Bronchial epithelial cell (primary cell): ENCODE measurements at places on chromosomes 6 and 20.

GRCh38 chr20:20680991-20681508 lies 31.4 kb downstream of the RALGAPA2 start:
- DNase-seq: no peak

- no peak for DNase-seq
Measured at GRCh38 chr6:152310371-152310954, 326.7 kb downstream of the SYNE1 start.

DNA sequence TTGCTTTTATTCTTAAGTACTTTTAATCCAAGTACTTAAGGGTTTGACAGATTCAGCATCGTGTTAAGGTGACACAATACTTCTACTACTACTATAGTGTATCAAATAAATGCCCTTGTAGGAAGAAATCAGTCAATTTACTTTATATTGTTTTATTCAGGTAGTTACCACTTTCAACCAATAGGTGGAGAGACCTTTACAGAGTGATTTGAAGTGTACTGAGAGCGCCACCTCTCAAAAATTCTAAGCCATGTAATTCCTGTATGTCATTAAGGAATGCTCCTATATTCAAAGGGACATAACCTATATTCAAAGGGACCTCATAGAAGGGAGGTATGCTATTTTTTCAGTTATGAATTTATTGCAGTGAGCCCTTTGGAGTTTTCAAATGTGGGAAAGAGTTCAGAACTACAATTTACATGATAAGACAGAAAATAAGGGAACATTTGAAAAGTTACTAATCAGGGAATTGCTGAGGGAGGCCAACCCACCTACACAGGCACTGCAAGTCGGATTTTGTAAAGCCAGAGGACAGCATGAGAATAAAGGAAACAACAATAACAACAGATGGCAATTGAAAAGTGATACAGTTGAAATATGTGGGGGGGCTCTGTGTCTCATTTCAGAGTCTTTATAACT lies 955.6 kb downstream of the TBC1D32 start:
- peak; percentile 74 for DNase-seq

GRCh38 chr6:38542031-38542430 lies 97.7 kb downstream of the BTBD9 start:
- peak; percentile 79 for DNase-seq

DNA sequence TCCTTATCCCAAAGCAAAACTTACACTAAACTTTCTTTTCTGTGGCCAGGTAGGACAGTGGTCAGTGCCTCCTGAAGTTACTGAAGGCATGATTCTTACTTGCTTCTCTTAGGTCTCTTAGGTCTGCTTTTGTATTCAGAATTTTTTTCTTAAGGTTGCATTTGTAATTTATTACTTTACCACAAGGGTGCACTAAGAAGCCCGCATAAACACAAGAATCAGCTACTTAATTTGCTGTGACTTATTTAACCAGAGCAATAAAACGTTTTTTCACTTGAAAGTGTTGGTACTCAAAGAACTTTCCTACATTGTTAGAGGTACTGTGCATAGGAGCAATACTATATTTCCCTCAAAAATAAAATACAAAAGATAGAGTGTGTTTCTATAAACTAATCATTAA lies 75.4 kb upstream of the LAMA2 start:
- peak; percentile 65 for DNase-seq

DNA sequence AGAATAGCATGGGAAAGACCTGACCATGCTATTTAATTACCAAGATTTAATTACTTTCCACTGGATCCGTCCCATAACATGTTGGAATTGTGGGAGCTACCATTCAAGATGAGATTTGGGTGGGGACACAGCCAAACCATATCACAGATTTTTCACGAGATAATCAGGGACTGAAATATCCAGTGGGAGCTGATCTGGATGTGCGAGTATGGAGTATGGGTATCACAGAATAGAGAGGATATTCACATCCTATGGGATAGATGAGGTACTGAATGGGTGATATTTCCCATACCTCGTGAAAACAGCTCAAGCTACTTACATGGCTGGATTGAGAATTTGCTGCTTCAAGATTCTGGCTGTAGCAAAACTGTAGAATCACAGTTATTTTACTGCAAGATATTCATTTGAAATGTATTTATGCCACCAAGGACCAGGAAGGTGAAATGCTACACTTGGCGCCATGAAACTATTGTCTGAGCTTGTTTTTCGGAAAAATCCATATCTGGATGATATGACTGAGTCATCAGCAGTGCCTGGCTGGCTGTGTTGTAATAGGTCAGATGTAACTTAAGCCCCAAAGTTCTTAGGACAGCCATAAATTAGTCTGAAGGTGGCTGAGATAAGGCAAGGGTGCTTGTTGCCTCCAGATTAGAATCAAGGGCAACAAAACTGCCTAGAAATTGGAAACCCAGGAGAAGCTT lies 29.8 kb downstream of the KCNS1 start:
- DNase-seq: peak; percentile 85

DNA sequence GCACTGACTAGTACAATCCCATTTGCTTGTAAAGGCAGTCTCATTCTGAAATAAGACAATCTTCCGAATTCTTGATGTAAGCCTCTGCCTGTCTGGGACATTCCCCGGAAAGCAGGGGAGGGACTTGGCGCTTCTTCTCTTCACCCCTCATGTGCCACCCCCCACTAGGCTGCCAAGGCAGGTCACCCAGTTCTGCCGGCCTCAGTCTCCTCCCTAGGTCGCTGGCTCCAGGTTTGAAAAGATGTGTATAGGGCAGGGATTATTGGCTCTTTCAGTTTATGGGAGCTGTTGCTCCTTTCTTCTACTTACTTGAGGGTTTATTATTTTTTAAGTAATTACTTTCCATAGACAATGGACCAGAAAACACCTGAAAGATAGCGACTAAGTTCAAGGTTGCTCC lies 158.1 kb upstream of the RPS6KA2 start:
- no peak for DNase-seq

- DNase-seq: no peak
Measured at GRCh38 chr6:11215773-11216172, 16.7 kb downstream of the NEDD9 start.

GRCh38 chr6:108029226-108029921 lies 45.2 kb downstream of the OSTM1 start:
- DNase-seq: no peak

DNA sequence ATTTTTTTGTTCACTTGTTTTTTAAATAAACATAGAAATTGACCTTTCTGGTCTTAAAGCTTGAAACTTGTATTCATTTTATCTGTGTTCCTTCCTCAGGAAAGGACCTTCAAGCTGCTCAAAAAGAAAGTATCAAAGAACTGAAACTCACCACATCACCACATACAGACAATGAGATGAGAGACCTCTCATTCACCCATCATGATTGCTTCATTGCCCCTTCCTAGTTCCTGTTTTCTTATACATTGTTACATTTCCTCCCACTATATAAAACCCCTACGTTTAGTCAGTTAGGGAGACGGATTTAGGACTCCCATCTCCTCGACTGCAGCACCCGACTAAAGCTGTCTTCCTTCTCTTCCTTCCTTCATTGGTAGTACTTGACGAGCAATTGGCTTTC lies 180.5 kb upstream of the OPRM1 start:
- DNase-seq: no peak

GRCh38 chr20:38098952-38099351 lies 65.4 kb downstream of the RPRD1B start:
- DNase-seq: no peak

DNA sequence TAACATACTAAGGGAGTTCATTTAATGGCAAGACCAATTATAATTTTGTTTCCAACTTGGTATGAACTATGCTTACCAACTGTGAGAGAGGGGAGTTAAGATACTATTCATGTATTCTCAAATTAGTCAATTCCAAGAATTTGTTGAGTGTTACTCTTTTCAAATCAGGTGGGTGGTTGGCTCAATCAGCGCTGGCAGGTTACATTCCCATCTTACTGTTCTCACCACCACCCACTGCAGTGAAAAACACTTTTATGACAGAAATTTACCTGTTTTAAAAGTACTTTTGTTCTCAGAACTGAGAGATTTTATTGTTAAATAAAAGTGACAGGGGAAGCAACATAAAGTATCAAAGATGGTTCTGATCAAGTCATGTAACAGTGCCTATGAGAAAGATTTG lies 642.0 kb downstream of the PRKN start:
- DNase-seq: no peak

- DNase-seq: peak; percentile 66
Measured at GRCh38 chr6:30722280-30723112, 2.3 kb downstream of the TUBB start.

DNA sequence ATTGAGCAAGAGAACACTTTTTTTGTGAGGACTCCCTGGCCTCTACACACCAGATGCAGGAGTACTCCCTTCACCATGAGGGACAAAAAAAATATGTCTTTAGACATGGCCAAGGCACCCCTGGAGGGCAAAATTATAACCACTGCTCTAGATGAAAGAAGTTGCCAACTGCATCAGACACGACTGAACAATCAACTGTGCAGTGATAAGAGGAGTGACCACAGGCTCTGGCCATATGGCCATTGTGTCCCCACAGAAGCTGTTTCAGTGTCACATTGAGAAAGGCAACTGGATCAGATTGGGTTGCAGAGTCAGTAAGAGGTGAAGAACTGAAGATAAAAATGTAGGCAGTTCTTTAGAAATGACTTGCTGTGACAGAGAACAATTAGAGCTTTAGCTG lies 85.7 kb downstream of the C6orf118 start:
- no peak for DNase-seq

- DNase-seq: no peak
Measured at GRCh38 chr20:63094767-63095499, 88.2 kb upstream of the BHLHE23 start.

GRCh38 chr6:137829641-137830083 lies 37.4 kb upstream of the TNFAIP3 start:
- peak; percentile 83 for DNase-seq

DNA sequence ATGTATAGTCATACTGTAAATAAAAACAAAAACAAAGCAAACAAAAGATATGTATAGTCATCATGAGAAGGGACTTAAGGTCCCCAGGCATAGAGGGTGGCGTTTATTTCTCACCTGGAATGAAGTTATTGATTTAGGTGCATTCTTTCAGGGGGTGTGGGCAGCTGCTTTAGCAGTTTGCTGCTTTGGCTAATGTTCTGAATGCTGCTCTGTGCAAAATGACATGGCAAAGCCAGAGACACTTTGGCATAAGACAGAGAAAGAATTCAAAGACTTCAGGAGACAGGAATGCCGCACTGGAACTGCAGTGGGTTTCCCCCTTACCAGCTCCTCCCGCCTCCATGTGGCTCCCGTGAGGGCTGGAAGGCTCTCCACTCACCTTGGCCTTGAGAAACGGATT lies 36.4 kb upstream of the NELFCD start:
- DNase-seq: no peak

DNA sequence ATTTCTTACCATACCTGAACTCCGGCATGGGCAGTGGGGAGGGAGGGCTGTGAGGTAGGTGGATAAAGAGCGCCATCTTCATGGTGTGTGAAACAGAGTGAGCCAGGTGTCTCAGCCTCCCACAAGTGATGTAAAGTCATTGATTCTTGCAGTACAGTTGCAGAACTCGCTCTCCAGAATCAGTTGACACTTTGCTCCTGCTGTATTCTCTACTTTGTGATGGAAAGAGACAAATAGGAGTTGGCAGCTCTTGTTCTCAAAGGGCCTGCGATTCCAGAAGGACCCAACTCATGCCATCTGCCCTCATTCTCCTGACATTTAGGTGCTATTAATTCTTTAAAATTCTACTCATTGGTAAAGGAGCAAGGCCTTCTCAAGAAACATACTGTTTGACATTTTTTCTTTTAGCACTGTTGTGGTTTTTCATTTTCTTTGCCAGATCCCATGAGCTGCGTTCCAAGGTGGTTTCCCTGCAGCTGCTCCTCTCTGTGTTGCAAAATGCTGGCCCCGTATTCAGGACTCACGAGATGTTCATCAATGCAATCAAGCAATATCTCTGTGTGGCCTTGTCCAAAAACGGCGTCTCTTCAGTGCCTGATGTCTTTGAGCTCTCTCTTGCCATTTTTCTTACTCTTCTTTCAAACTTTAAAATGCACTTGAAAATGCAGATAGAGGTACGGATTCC lies 49.3 kb downstream of the ARFGEF2 start:
- no peak for DNase-seq

DNA sequence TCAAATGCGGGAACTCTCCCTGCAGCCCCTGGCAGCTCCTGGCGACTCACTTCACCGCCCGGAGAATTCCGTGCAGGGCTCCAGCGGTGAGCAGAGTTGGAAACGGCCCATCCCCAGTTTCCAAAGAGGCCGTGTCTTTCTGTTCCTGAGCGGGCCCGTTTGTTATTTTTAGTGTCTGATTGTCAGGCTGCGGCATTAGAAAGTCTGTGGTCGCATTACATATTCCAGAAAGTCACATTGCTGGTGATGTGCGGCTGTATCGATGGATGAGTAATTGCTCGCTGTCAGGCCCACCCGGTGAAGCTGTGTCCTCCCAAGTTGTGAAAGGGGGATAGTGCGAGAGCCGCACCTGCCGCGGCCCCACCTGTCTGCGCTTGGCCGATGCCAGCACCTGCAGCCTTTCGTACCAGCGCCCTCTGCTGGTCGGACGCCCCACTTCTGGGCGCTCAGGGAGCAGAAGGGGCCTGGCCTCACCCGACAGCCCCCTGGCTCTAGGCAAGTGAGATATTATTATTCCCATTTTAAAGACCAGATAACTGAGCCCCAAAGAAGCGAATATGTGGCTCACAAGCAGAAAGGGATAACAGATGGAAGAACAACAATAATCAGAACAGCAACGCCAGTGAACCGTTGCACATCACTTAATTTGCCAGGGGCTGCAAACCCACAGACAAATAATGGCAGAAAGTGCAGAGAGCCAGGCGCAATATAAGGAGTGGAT lies 244.9 kb downstream of the TSHZ2 start:
- peak; percentile 10 for DNase-seq

DNA sequence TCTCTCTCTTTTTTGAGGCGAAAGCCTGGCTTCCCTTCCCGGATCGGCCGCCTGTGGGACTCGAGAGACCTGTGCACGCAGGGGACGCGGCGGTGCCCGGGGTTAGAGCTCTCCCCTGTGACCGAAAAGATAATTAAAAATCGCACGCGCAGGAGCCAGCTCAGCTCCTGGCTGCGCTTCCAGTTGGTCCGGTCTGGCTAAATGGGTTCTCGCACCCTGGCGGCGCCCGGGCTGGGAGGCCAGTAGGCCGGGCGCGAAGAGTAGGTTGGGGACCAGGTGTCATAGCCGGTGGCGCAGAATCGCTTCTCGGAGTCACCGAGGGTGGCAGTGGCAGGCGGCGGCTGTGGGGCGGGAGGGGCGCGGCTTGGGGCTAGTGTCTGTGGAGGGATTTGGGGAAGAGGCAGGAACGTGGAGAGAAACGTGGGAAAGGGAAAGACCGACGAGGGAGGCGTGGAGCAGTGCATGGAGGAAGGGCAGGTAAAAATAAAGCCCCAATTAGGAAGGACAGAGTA lies 41.9 kb upstream of the SUPT3H start:
- peak; percentile 56 for DNase-seq

GRCh38 chr6:102553214-102553613 lies 1159.7 kb downstream of the GRIK2 start:
- peak; percentile 80 for DNase-seq

DNA sequence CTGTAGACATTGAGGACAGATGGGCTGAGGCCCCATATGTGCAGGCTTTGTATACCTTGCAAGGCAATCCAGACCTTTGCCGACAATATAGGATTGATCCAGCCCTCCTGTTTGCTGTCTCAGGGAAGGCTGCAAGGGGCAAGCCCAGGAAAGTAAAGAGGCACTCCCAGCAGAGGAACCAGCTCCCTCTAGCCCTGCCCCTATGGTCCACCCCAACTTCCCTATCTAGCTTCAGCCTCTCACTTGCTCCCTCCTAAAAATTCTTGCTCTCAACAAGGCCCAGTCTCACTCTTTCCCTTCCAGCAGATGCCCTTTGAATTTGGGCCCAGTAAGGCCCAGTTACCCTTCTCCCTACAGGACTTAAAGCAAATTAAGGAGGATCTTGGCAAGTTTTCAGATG lies 92.6 kb downstream of the JARID2 start:
- DNase-seq: no peak

GRCh38 chr6:166045173-166045859 lies 122.3 kb downstream of the TBXT start:
- DNase-seq: no peak
